Muscle of leg (tissue), 16 donors: ENCODE measurements at places on chromosomes 6 and 20. TPM values are rescaled to one million over a fixed set of nuclear protein-coding genes. Genes with fewer than 3 reads are reported as not detected.
A peak's percentile ranks its signal among the peaks of the same experiment; 100 is the strongest.

The SCAF8 gene
- total RNA-seq: 38.9 TPM

The DDX43 gene
- total RNA-seq: 0.35 TPM

DNA sequence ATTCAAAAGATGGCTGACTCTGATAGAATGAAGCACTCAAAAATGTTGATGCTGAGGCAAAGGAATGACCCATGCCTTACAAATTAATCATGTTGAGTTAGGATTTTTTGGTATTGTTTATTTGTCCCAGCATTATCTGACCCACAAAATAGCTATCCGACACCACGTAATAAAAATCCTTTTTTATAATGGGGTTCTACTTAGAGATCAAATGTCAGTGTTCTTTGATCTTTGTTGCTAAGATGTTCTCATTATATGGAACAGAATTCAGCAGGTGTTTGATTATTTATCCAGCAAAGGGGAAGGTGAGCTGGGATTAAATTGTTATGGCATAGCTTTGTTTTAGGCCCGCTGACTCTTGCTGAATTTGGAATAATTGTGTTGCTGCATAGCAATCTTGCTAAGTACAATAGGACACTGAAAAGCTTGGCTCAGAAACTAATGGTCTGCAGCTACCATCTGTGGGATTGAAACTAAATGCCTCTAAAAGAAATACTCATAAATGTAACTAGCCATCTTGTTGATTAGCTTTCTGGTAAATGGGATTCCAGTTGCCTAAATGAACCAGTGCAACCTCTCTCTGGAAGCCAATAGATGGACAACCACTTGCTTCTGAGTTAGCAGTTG, 180.2 kb upstream of the HDAC2 start:
- H3K27me3 ChIP-seq: no peaks in the 10 kb centered on the region
- H3K27ac ChIP-seq: no peak overlapping the region
- no peaks in the 10 kb centered on the region for H3K36me3 ChIP-seq
- no peak for DNase-seq
- no peaks in the 10 kb centered on the region for H3K4me1 ChIP-seq

DNA sequence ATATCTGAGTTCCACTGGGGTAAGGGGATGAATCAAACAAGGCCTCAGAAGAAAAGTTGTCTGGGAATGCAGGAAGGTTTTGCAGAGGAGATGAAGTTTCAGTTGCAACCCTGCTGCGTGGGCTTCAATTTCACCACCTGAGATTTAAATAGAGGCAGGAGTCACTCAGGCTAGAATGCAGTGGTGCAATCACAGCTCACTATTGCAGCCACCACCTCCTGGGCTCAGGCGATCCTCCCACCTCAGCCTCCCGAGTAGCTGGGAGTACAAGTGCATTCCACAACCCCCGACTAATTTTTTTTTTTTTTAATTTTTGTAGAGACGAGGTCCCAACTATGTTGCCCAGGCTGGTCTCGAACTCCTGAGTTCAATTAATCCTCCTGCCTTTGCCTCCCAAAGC, 1.5 kb upstream of the ZNF165 start:
- peaks cover 8% of the 10 kb centered on the region for H3K4me1 ChIP-seq
- no peaks in the 10 kb centered on the region for H3K27me3 ChIP-seq
- H3K4me3 ChIP-seq: no peak overlapping the region
- DNase-seq: no peak
- no peaks in the 10 kb centered on the region for H3K36me3 ChIP-seq
- H3K27ac ChIP-seq: no peak overlapping the region

DNA sequence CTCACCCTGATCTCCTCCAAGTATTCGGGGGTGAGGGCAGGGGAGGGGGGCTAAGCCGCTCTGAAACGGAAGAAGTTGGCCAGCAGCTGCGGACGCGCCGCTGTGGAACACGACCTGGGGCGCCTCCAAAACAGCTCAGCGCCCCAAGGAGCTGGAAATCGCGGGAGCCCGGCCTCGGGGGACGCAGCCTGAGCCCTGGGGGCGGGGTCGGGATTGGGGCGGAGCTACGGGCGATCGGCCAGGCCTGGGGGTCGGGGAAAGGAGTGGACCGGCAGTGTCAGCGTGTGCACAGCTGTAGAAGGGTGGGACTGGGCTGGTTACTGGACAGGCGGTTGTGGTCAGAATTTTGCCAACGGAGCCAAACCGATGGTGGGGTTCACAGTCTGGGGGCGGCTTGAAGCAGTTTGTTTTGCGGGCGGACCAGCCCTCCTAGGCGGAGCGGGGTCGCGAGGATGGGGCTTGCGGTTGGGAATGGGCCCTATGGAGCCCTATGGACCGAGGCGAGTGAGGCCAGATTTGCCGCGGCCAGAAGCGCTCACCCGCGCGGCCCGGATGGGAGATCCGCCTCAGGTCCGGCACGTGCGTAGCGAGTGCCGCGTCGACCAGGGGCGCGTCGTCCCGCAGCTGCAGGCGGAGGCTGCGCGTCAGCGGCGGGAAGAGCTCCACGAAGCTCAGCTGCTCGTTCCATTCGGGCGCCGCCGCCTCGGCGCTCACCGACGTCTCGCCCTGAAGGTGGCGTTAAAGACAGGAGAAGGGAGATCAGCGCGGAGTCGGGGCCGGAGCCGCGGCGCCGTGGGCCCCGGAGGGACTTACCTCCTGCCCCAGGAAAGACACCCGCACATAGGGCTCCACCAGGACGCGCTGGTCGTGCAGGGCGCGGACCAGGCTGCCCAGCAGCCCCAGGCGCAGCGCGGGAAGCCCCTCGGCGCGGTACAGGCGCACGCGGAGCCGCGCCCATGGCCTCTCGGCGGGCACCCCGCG, 14.3 kb upstream of the SPAG4 start:
- peak; percentile 93 for DNase-seq
- peak overlapping the region; percentile 45 for H3K4me3 ChIP-seq
- H3K27me3 ChIP-seq: peaks cover 51% of the 10 kb centered on the region

GRCh38 chr6:170253226-170253909, 37.5 kb downstream of the DLL1 start:
- H3K27ac ChIP-seq: no peak overlapping the region
- DNase-seq: no peak
- H3K4me1 ChIP-seq: peaks cover 21% of the 10 kb centered on the region
- H3K4me3 ChIP-seq: no peak overlapping the region
- peaks cover 18% of the 10 kb centered on the region for H3K27me3 ChIP-seq

DNA sequence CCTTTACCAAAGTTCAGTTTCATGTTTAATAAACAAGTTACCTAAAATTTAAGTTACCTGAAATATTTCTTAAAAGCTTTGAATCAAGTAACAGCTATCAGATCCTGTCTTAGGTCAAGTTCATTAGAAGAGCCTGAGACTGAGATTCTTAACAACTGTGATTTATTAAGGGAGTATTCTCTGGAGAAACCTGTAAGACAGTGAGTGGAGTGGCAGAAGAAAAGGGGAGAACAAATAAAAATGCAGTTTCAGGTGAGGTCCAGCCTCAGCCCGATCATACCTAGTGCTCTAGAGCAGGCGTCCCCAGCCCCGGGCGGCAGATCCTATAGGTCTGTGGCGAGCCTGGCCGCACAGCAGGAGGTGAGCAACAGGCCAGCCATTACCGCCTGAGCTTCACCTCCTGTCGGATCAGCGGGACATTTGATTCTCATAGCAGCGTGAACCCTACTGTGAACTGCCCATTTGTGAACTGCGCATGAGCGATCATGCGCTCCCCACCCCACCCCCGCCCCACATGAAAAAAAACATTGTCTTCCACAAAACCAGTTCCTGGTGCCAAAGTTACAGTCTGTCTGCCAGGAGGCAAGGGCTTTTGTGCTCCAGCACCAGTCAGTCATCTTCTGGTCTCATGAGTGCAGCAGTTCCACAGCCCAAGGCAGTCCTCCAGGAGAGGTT, 59.2 kb upstream of the ADGRB3 start:
- H3K4me3 ChIP-seq: no peak overlapping the region
- peak; percentile 21 for DNase-seq
- no peaks in the 10 kb centered on the region for H3K4me1 ChIP-seq
- H3K27ac ChIP-seq: no peak overlapping the region
- no peaks in the 10 kb centered on the region for H3K36me3 ChIP-seq
- H3K27me3 ChIP-seq: no peaks in the 10 kb centered on the region
